ENCODE measurements at places on chromosomes 7 and 10. TPM values are rescaled to one million over a fixed set of nuclear protein-coding genes. Genes with fewer than 3 reads are reported as not detected.

- DNase-seq: no peak
Measured at GRCh38 chr10:81013771-81014170, 476.1 kb downstream of the SH2D4B start.

DNA sequence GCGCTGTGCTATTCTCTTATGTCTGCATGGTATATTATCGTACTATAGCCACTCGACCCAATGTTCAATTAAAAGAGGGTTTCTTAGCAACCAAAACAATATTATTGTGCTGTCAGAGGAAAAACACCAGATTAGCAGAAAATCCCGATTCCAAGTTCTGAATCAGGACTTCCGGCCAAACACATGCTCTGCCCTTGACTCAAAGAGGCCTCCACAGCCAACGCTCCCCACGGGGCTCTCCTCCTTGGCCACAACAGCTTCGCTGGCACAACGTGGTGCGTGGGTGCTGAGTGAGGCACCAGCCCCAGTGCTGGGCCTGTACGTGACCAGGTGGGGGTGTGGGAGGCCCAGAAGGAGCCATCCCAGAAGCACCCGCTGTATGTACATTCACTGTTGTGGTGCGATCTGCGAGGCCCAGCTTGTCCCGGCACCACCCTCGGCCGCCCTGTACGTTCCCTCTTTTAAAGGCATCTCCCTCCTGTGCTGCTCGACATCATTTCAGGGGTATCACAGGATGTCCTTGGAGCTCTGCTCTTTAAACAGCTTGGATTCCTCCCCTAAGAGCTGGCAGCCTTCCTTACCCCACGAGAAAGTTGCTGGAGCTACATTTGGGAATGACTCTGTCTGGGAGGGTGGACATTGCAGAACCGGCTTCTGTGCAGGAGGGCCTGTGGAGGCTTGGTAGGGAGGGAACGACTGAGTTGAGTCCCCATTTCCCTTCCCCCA, 736.2 kb downstream of the PARD3 start:
- peak; percentile 70 for DNase-seq

DNA sequence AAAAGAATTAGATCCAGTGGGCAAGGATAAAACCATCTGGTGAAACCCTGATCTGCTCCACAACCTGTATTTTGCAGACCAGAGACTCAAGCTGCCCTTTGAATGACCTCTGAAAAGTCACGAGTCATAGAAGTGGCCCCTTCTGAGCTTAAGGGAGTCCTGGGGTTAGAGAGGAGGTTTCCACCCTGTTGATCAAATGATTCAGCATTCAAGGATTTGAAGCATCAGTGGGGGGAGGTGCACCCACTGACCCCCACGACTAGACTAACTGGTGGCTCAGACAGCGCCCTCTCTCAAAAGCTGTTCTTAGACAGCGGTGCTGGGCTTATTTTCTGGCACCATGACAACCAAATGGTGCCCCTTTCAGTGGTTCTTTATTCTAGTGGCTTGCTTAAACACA, 44.3 kb downstream of the PLCE1 start:
- DNase-seq: no peak

The STAG3 gene
- polyA plus RNA-seq: 8.4 TPM

The HYAL4 gene
- polyA plus RNA-seq: not detected

The CLCN1 gene
- 0.62 TPM for polyA plus RNA-seq

The ZCWPW1 gene
- polyA plus RNA-seq: 6.2 TPM

DNA sequence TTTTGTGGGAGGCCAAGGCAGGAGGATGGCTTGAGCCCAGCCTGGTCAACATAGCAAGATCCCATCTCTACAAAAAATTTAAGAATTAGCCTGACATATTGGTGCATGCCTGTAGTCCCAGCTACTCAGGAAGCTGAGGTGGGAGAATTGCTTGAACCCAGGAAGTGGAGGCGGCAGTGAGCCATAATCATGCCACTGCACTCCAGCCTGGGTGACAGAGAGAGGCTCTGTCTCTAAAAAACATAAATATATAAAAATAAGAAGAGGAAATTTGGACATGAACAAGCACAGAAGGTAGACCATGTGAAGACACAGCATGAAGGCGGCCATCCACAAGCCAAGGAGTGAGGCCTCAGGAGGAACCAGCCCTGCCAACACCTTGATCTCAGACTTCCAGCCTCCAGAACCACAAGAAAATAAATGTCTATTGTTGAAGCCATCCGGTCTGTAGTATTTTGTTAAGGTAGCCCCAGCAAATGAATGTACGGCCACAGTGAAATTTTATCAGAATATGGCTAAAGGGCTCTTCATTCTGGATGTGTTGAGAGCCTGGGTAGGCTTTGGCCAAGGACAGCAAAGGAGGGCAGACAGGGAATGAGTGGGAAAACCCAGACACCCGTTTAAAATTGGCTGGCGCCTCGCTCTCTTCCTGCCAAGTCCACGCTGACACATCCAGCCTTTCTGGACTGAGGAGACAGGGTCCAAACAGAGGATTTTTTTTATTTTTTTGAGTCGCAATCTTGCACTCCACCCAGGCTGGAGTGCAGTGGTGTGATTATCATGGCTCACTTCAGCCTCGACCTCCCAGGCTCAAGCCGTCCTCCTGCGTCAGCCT, 12.9 kb upstream of the GRID2IP start:
- no peak for DNase-seq

The UPK3B gene
- not detected for polyA plus RNA-seq

DNA sequence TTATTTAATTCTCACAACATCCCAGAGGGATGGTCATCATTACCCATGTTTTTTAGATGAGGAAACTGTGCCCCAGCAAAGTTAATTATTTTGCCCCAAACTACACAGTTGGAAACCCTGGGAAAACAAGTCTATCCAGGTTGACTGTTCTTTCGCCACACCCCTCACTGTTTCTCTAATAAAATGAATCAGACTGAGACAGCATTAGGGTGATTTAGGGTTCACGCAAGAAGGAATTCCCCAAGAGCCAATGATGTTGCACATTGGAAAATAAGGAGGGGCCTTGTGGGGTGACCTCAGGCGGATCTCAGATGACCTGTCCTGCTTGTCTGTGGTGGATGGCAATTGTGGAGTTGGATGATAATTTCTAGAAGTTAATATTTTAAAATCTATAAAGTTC, 135.7 kb upstream of the TBX20 start:
- no peak for DNase-seq

DNA sequence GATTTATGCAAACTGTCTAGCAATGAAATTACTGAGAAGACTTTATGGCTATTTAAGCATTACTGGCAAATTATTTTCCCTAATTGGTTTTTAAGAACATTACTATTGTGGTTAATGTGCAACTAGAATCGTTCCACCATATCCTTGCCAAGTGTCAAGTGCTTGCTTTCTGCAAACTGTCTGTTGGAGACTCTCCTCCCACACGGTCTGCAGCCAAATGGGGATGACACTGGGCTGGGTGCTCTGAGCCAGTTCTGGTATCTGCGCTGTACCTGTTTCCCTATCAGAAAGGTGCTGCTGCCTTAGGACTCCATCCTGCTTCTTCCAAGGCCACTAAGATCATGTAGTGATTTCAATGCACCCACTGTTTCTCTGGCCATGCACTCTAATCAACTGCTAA, 110.4 kb downstream of the RAMP3 start:
- no peak for DNase-seq

DNA sequence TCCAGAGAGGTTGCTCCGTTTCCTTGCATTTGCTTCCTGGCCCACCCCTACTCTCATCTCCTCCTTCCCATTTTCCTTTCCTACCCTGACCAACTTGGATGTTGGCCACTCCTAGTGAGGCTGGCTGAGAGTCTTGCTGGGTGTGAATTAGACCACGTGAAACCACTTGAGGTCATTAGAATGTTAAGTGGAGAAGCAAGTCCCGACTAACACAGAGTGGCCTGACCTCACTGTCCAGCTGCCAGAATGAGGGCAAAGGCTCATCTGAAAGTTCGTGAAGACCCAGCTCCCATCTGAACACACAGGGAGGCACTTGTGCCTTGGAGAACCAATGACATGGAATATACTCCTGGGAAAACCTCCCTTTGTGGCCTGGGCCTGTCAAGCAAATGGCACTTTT, 80.8 kb downstream of the WDR11 start:
- no peak for DNase-seq

- DNase-seq: no peak
Measured at GRCh38 chr7:15007507-15007906, 105.0 kb upstream of the DGKB start.

The LAMB4 gene
- polyA plus RNA-seq: 0.21 TPM

- DNase-seq: peak; percentile 55
Measured at GRCh38 chr7:106176414-106177299, 64.5 kb upstream of the SYPL1 start.

The ARHGAP19 gene
- 11.4 TPM for polyA plus RNA-seq

The ITIH2 gene
- polyA plus RNA-seq: 0.13 TPM

The EBF3 gene
- 63.9 TPM for polyA plus RNA-seq

DNA sequence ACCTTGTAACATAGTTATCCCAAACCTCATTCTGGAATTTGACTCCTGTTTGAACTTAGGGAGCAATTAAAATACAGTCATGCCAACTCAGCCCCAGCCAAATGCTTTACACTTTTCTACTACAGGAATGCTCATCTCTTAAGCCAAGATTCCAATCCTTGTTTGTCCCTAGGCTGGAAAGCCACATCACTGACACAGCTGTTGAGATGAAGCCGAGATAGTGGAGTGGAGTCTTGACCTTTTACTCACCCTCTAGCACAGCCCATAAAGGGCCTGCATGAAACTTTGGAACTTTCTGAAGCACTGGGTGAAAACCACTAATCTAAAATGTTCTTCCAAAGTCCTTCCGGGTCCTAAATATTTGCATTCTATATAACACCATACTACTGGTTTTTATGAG, 247.3 kb downstream of the ETV1 start:
- DNase-seq: peak; percentile 67

DNA sequence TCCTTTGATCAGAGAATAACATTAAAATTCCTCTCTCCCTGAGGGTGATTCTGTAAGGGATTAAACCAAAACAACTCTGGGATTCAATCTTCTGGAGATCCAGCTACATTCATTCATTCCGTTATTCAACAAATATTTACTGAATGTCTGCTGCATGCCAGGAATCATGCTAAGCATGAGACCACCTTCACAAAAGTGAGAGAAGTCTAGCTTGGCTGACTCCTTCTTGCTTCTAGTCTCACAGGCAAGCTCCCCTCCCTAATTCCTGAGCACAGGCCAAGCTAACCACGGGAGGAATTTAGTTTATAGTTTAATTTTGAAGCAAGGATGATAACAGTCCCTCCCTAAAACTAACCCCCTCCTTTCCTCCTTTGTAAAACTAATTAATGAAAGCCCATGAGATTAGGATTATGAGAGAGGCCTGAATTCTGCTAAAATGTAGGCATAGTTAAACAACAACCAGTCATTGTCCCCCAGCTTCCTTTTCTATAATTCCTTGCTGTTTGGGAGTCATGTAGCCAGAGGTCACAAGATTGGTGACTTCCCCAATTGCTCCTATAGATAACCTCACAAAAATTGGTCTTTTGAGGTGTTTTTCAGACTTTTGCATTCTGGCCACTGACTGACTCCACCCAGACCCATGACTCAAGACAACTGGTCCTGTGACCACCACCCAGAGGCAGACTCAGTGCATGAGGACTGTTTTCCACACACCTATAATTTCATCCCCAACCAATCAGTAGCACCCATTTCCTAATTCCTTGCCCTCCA, 113.5 kb downstream of the ITGB8 start:
- DNase-seq: peak; percentile 56

The SUFU gene
- 14.3 TPM for polyA plus RNA-seq

- DNase-seq: peak; percentile 62
Measured at GRCh38 chr7:101125989-101126650, 784 bp upstream of the SERPINE1 start.

GRCh38 chr7:84281518-84281917, 86.9 kb upstream of the SEMA3A start:
- DNase-seq: no peak

DNA sequence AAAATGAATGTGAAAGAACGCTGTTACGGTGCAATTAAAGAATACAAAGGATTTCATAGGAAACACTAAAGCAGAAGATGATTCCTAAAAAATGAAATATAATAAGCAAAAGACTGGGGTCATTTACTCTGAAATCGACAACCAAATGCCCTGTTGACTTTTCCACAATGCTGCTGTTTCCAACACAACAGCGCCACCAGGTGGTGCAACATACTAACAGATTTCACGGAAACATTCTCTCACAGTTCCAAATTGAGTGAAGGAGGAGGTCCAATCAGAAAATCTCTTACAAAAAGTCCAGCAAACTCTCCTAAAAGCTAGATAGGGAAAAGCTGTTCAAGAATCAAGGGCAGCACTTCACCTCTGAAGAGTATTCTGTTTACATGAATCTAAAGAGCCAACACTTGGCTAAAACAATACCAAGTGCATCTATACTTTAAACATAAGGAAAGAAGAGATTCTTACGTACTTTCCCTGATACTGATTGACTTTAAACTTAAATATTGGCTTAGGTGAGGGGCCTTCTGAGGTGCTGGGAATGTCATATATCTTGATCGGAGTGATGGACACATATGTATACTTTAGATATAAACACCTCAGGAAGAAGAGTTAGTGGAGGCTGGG, 55.9 kb downstream of the UPF2 start:
- DNase-seq: peak; percentile 88

The PTPRN2 gene
- polyA plus RNA-seq: 2.2 TPM

The CHST3 gene
- 12.3 TPM for polyA plus RNA-seq

DNA sequence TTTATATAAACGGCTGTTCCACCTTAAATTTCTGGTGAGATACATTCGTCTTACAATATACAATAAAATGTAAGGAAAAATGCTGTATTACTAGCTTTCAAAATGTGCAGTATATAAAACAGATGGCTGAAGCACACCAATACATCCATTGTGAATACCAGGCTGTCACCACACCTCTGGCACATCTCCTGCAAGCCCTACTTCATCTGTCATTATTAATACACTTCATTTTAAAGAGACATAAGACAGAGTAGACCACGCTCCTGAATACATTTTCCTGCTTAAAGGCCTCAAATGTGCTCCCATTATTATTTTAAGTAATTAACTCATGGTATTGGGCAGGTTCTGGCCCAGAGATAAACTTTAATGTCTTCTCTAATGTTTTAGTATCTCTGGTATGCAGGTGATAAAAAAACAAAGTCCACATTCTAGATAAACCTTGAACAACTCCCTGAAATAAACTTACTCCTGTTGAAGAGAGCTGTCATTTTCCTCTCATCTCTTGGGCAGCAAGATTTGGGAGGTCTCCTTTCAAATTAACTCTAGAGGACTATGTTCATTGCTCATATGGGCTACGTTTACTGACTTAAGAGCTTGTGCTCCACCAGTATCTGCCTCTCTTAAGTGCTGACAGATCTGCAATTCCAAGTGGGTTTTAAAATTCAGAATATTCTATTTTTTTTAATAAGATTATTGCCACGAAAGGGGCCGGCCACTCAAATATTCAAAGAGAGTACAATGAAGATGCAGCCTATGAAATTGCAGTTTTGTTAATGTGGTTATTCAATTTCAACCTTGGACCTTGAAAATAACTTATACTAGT, 396.5 kb upstream of the SEMA3D start:
- no peak for DNase-seq

The C1QL3 gene
- 0.54 TPM for polyA plus RNA-seq

The PRKG1 gene
- 32.4 TPM for polyA plus RNA-seq

- DNase-seq: no peak
Measured at GRCh38 chr7:1087465-1087814, 473 bp upstream of the GPER1 start.
